ENCODE measurements at places on chromosomes 7 and 10. TPM values are rescaled to one million over a fixed set of nuclear protein-coding genes. Genes with fewer than 3 reads are reported as not detected.

GPNMB gene
- total RNA-seq: 48.1 TPM

SLC18A2 gene
- total RNA-seq: 12.6 TPM

GSTO2 gene
- 6.5 TPM for total RNA-seq

LGI1 gene
- total RNA-seq: 11.2 TPM

UFSP1 gene
- 2.6 TPM for total RNA-seq

CAV1 gene
- total RNA-seq: 576 TPM

RBM48 gene
- 17.2 TPM for total RNA-seq

RNF32 gene
- 1.0 TPM for total RNA-seq

SRGN gene
- total RNA-seq: 67.7 TPM

ZNF777 gene
- total RNA-seq: 2.7 TPM

SAMD8 gene
- total RNA-seq: 42.2 TPM

STAMBPL1 gene
- total RNA-seq: 29.0 TPM

ATG9B gene
- total RNA-seq: not detected

NOS3 gene
- total RNA-seq: 6.0 TPM

GRK5 gene
- total RNA-seq: 23.8 TPM
